Skeletal muscle cell (primary cell): ENCODE measurements at places on chromosomes 16 and 17.

DNA sequence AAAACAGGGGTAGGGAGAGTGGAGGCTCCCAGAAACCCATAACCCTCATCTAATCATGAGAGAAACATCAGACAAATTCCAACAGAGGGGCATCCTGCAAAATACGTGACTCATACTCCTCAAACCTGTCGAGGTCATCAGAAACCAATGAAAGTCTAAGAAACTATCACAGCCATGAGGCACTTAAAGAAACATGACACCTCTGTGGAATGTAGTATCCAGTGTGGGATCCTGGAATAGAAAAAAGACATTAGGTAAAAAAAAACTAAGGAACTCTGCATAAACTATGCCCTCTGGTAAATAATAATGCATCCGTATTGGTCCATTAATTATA is 16.4 kb downstream of the CDH5 start:
- DNase-seq, result peak; percentile 41

DNA sequence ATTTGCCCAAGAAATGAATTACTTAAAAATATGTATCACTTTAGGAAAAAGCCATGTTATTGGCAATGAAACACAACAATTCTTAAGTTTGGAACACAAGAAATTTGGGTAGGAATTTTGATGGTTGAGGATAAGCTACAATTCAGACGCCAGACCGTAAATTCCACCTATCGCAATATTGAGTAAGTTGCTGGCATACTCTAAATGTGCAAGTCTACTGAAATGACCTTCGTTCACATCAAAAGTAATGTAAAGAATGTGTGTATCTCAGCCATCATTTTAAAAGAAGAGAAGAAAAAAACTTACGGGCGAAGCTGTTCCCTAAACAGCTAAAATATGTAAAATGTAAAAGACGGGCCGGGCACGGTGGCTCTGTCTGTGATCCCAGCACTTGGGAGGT is 33.4 kb downstream of the UBE2G1 start:
- DNase-seq, result no peak

- DNase-seq, result no peak
These were observed 189.6 kb downstream of the MSI2 start for GRCh38 chr17:57445772-57446472.

- DNase-seq, result no peak
These were observed 21.0 kb downstream of the ADGRG5 start for GRCh38 chr16:57563487-57563750.

DNA sequence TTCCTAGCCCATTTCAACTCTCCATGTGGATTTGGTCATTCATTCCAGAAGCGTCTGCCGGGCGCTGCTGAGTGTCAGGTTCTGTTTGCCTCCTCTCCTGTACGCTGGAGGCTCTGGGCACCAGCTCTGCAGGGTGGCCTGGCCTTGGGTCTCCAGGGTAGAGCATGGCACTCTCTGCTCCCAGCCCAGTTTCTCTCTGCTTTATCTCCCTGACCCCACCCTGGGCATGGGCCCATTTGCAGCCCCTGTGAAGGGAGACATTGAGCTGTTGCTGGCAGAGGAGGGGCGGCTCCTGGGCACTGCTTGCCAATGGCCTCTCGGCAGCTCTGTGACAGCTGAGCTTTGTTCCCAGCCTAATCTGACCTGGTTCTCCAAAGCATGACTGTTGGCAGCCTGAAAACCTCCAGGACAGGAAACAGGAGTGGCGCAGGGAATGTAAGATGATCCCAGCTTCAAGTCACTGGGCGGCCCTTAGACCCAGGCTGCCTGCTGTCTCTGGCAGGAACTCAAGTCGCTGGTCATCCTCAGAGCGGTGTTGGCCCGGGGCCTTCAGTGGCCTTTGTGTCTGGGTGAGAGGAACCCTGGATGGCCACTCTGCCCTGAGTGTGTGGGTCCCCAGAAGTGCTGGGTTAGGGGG is 146.8 kb downstream of the SEC14L1 start:
- DNase-seq, result peak; percentile 79

GRCh38 chr16:12323007-12323758 is 346.6 kb downstream of the SNX29 start:
- DNase-seq, result no peak

- DNase-seq, result no peak
These were observed 6.0 kb downstream of the RNF157 start for GRCh38 chr17:76234354-76234679.

GRCh38 chr17:54902611-54903010 is 2.0 kb downstream of the TOM1L1 start:
- DNase-seq, result no peak

GRCh38 chr16:19830902-19831560 is 53.6 kb downstream of the GPRC5B start:
- DNase-seq, result no peak

DNA sequence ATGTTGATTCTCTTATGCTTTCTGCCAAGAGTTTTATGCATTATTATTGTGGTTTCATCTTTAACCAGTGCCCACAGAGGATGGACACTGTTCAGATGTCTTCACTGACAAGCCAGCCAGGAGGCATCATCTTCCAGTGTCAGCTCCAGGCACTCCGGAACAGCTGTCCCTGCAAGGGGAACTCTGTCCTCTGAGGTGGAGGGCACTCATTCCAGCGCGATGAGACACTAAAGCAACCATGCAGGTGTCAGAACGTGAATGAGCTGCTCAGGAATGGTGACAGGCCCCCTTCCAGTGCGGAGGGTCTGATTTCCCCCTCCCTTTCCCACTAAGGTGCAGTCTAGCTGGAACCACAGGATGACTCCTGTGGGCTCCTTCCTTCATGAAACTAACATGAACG is 117.5 kb downstream of the NOG start:
- no peak for DNase-seq

DNA sequence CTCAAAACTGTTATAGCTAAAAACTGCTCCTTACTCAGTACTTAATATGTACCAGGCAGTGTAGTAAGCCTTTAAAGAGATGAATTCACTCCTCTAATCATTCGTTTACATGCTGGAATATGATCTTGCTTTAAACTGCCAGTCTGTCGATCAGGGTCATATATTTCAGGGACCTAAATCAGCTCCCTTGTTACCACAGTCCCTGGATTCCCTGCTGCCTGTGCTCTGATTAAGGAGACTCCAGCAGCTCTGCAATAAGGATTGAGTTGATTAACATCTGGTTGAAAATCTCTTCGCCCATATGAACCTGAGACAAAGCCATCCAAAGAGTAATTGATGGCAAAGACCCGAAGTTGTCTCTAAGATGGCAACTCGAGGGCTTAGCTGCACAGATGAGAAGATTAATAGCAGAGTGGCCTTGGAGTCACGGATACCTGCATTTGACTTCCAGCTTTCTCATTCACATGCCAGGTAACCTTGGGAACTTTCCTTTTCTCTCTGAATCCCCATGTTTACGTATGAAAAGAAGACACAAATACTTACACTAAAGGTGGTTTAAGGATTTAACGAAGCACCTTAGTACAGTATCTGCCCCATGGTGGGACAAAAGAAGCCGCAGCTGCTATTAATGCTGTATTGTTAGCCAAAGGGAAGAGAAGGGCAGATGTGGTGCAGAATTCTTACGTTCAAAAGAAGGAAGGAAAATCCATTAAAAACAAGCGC is 68.2 kb downstream of the VAT1L start:
- no peak for DNase-seq

DNA sequence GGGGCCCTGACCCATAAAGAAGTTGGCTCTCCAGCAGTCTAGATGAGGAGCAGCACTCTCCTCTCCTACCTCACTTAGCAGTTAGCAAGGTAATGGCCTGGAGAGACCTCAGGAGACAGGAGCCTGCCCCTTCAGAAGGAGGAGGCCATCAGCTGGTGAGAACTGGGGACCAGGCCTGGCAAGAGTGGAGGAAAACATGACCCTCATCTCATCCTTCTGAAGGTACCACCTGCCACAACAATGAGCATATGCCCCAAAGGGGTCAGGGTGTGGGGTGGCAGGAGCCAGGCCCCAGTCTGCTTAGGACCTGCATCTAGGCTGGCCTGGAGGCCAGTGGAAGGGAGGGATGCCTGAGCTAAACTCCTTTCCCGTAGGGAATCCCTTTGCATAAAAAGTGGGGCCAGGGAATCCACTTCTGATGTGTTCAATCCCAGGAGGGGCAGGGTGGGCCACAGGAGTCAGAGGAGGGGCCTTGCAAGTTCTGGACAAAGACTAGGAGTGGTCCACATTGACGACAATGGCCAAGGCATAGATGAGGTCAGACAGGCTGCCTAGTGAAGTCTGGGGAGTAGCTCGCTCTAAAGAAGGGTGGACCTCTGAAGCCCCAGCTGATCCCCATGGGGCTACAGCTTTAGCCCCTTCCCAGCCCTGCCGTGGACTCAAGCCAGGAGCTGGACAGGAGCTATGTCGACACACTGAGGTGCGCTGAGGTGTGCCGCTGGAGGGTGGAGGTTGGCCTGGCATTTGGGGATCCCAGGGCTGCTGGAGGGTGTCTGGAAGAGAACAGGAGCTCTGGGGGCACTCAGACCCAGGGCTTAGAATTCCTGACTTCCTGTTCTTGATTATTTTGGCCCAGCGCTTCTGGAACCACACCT is 986 bp downstream of the SEBOX start:
- no peak for DNase-seq

- DNase-seq, result no peak
These were observed 25.4 kb downstream of the GJD3 start for GRCh38 chr17:40338941-40339649.

DNA sequence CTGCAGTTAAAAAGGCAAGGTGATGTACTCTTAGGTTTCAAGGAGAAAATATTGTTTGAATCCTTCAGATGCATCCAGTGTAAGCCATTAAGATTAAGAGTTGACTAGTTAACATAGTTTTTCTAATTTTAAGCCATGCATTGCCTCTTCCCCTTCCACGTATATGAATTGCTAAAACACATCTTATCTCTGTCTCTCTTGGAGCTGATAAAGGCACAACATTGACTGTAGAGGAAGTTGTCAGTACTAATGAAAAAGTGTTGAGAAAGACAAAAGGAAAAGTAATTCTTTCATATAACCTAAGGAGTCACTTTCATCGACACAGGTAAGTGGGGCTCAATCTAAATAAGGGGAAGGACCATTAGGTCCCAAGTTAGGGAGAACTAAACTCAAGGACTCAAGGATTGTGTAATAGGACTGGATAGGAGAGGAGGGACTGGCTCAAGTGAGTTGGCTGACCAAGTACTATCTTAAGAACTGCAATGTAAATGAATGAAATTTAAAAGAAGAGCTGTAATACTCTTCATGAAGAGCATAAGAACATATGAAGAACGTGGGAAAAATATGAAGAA is 55.6 kb downstream of the GRB7 start:
- DNase-seq, result no peak

- no peak for DNase-seq
These were observed 10.4 kb downstream of the ABR start for GRCh38 chr17:1169221-1169928.

- DNase-seq, result no peak
These were observed 259.9 kb upstream of the RPL38 start for GRCh38 chr17:73943416-73944110.

- no peak for DNase-seq
These were observed 23.1 kb upstream of the DOK4 start for GRCh38 chr16:57509231-57509923.

- DNase-seq, result no peak
These were observed 370.2 kb upstream of the MAF start for GRCh38 chr16:79970551-79971236.

DNA sequence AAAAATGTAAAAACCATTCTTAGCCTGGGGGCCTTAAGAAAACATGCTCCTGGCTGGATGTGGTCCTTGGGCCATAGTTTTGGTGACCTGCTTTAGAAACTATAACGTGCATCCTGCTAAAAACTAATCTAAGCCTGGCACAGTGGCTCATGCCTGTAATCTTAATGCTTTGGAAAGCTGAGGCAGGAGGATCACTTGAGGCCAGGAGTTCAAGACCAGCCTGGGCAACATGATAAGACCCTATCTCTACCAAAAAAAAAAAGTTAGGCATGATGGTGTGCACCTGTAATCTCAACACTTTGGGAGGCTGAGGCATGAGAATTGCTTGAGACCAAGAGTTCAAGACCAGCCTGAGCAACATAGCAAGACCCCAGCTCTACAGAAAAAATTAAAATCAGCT is 183.8 kb upstream of the CHMP6 start:
- DNase-seq, result no peak

- DNase-seq, result no peak
These were observed 12.7 kb upstream of the ZG16 start for GRCh38 chr16:29765167-29766032.

GRCh38 chr16:56643080-56643778 is 4.8 kb downstream of the MT1A start:
- no peak for DNase-seq

GRCh38 chr17:26773189-26774188 is 520.4 kb upstream of the WSB1 start:
- no peak for DNase-seq

GRCh38 chr17:10171122-10171571 is 27.3 kb downstream of the GAS7 start:
- no peak for DNase-seq

- DNase-seq, result no peak
These were observed 164.3 kb downstream of the ANKFN1 start for GRCh38 chr17:56317351-56318208.

- no peak for DNase-seq
These were observed 158.4 kb upstream of the FAM20A start for GRCh38 chr17:68759343-68760140.

- DNase-seq, result no peak
These were observed 55.8 kb downstream of the CDRT4 start for GRCh38 chr17:15411384-15412198.

GRCh38 chr17:67439269-67439668 is 62.2 kb downstream of the PITPNC1 start:
- no peak for DNase-seq

DNA sequence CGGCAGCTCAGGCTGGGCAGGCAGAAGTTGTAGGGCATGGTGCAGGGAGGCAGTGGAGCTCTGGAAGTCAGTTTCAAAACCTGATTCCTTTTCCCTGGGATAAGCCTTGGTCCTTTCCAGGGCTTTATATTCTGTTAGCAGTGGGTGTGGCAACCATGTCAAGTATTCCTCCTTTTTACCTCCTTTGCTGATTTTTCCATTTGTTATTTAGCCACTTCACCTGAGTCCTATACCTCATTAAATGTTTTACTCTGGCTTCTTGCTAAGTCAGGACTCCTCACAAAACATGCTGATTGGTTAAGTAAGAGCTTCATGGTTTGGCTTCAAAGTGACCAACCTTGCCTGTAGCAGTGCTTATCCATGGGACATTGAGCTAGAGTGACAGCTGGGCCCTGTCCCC is at the start of gene KRT33B:
TSS of gene KRT33B (minus strand) at position 101 of the 400 bp plus-strand sequence. CDS start at position 38, 63 bp downstream.
- no peak for DNase-seq

DNA sequence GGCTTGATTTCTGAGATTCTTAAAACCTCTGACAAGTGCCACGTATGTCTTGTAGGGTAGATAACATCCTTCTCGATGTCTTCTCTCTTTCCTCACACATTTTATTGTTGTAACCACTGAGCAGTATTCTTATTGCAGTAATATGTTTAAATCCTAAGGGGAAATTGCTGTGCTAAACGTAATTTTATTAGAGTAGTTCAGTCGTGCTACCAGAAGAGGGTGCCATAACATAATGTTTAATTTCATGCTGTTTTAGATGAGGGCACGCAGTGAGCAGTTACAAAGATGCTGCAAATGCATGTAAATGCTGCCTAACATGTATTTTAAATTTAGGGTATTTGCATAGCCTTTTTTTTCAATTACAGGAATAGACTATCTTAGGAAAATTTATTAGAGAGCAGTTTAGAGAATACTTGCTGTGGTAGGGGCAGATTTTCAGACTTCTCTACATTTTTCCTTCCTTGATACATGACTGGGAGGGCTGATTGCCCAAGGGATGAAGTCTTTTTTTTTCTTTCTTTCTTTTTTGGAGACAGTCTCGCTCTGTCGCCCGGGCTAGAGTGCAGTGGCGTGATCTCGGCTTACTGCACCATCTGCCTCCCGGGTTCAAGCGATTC is 51.7 kb downstream of the GAN start:
- DNase-seq, result peak; percentile 4

- no peak for DNase-seq
These were observed 97.1 kb downstream of the CDH11 start for GRCh38 chr16:65024767-65025178.
